DMS153 (cell line): ENCODE measurements at places on chromosomes 7 and 10.
A peak's percentile ranks its signal among the peaks of the same experiment; 100 is the strongest.

- DNase-seq: no peak
These were observed 292.4 kb upstream of the MYO3A start for GRCh38 chr10:25641595-25641994.

GRCh38 chr10:48279081-48279751, 4.7 kb upstream of the FRMPD2 start:
- DNase-seq: no peak

DNA sequence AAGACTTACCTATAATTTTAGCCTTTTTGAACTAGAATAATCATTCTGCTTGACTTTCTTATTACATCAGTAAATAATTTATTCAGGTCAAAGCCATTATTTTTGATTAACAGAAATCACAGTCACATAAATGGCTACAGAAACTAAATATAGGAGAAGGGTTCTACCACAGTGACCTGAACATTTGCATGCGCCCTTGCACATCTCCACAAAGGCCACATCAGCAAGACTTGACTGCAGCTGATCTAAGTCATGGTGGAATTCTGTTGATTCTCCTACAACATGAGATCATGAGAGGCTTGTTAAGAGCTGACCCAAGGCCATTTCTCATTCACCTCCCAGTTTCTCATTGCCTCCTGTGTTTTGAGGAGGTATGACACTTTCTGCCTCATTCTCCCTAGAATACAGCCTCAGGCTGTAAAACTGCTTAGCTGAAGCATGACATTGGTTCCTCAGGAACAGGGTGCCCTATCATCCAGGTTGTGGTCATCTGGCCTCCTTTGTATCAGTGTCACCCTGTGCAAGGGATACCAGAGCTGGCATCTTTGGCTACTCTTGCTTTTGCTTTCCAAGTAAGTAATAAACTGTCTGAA, 6.7 kb upstream of the IMMP2L start:
- no peak for DNase-seq

- DNase-seq: no peak
These were observed 23.6 kb upstream of the TTYH3 start for GRCh38 chr7:2607923-2608904.

DNA sequence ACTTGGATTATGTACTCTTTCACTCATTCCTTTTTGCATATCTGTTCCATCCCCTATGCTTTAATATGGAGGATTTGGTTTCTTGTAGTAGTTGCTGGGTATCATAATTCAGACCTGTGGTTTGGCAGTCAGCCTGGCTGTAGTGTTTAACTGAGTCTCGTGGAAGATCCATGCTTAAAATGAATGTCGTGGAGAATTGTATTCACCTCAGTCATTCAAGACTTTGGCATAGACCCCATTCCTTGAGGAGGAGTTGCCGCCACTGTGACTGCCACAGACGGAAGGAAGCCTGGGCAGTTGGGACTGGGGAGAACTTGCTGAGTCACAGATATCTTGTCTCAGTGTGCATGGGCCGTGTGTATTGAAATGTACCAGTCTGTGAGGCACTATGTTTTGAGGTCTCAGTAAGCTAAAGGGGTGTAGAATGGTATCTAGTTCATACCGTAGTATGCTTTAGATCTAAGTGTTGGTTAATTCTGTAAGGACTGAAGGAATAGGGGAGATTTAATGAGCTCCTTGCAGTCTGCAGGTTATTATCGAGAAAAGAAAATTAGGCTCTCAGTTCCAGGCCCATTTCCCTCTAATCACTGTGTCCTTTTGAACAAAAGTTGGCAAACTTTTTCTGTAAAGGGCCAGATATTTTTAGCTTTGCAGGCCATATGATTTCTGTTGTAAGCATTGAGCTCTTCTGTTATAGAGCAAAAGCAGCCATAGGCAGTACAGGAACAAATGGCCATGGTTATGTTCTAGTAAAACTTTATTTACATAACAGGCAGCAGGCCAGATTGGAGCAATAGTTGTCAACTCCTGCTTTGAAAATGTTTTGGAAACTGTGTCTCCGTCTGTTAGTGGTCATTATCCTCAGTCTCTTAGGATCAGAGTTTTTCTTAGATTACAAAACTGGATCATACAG, 76.8 kb downstream of the TPST1 start:
- DNase-seq: no peak

DNA sequence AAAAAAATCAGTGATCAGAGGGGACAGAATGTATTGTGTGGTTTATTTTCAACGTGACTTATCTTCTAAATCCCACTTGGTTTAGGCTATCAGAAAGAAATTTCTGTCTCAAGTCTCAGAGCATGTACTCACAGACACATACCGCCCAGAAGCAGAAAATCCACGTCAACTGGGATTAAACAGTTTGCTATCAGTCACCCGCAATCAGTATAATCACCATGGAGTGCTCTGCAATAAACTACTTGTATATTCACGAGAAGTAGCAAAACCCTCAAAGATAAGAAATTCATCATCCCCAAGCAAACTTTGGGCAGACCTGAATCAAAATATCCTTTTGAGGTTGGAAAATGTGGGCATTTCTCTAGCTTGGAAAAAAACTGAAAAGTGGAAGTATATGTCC, 259.1 kb downstream of the FGFR2 start:
- DNase-seq: no peak

- DNase-seq: no peak
These were observed 20.8 kb downstream of the SPOCK2 start for GRCh38 chr10:72067463-72068125.

DNA sequence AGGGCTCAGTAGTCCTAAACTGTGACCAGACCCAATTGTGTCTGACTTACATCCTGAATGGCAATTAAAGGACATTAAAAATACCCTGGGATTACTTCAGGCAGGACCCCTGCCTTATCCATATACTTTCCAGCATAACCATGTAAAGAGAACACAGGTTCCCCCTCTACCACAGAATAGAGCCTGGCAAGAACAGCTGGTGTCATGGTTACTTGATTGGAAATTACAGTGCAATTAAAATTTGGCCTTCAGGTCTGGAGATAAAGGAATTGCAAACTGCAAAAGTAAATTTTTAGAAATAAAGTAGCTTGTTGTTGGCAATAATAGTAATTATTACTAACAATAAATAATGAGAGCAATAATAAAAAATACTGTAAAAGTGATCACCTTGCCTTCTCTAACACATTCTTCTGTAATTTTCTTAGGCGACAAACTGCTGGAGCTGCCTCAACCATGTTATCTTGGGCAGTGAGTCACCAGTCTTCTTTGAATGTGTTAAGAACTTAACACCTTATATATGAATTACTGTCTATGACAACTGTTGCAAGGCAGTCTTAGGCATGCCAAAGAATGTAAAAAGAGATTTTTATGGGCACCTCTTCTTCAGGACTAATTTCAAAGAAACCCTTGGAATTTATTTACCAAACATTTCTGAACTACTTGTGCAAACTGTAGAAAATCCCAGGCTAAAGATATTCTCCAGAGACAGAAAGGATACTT, 53.7 kb downstream of the HIBADH start:
- no peak for DNase-seq

DNA sequence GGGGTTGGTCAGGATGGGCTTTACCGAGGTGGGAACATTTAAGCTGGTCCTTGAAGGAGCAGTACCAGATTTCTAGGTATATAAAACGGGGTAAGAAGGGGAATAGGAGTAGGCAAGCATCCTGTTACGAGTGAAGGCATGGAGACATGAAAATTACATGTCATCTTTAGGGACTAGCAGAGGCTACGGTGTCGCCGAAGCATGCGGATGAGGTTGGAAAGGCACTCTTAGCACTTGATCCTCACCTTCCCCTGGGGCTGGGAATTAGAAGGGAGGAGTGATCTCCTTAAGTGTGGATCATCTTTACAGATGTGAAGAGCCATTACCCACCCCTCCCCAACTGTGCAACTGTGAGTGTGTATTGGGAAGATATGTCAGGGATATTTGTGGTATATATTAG, 13.8 kb upstream of the ZRANB1 start:
- no peak for DNase-seq

GRCh38 chr10:97791824-97792721, 20.3 kb upstream of the SFRP5 start:
- peak; percentile 13 for DNase-seq

DNA sequence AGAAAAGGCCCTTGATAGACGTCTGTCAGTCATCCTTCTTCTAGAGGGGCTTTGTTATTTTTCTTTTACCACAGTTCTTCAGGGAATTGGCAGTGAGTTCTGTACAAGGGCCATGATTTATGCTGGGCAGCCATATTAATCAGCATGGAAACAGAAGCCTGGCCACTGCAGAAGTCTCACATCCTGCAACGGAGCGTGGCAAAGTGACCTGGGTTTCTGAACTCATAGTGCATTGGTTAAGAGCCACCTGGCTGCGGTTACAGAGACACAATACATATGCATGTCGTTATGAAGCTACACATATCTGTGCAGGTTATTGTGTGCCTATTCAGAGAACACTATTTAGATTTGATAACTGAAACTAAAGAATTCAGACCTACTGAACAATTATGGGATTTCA, 419.4 kb upstream of the CELF2 start:
- no peak for DNase-seq

DNA sequence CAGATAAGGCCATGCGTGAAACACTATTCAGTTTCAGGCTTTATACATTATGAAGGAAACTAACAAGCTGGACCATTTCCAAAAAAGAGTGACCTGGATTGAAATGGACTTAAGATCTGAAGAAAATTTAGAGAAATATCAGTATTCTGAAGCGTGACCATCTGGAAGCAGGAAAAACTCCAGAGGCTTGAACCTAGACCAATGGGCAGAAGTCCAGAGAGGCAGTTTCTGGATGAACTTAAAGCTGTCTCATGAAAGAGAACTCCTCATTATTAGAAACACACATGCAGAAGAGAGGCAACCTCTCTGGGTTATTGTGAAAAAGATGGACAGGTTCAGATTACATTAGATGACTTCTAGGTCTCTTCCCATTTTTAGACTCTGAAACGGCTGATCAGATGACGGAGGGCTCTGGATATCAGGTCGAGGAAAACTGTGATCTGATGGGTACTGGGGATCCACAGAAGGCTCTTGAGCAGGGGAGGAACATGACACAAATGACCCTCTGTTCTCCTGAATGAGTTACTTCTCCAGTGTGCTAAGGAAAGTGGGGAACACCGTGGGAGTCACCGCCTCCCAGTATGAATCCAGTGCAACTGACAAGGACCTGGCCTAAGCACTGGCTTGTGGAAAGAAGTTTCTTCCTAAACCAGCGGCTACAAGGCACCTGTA, 116.5 kb downstream of the SPDYE5 start:
- DNase-seq: no peak

DNA sequence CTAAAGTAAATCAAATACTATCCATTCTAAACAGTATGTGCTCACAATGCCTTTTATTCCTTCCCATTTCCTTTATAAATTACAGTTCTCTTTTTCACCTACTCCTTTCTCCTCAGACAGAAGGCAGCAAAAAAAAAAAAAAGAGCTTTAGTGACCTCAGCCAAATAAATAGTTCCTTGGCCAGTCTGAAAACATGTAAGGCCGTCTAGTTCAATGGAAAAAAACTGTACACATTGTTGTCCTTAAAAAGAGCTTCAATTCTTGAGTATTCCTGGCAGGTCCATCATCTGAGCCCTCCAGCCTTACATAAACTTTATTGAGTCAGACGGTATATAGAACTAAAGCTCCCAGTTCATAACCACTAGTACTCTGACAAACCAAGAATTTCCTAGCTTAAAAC, 185.4 kb downstream of the CACNA2D1 start:
- no peak for DNase-seq

GRCh38 chr7:148773334-148773733, 74.6 kb downstream of the CUL1 start:
- DNase-seq: peak; percentile 53

GRCh38 chr10:24887855-24888231, 64.6 kb downstream of the PRTFDC1 start:
- DNase-seq: no peak

- DNase-seq: no peak
These were observed 1.3 kb downstream of the C10orf105 start for GRCh38 chr10:71718165-71718698.

DNA sequence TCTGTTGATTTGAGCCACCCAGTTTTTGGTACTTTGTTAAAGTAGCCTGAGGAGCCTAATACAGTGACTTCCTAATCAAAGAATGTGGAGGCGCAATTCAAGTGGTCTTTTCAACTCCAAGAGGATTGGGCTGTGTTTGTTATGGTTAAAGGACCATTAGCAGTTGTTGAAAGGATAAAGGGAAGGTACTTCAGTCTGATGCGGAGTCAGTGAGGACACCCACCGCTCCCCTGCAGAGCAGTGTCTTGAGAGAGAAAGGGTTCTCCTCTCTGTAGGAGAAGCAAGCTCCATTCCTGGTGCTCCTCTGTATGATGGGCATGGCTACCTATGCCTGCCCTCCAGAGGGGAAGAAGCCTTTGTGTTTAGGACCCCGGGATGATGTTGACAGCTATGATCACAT, 590.6 kb upstream of the C7orf33 start:
- no peak for DNase-seq

- DNase-seq: no peak
These were observed 2.1 kb upstream of the LRMDA start for GRCh38 chr10:75429159-75429827.

DNA sequence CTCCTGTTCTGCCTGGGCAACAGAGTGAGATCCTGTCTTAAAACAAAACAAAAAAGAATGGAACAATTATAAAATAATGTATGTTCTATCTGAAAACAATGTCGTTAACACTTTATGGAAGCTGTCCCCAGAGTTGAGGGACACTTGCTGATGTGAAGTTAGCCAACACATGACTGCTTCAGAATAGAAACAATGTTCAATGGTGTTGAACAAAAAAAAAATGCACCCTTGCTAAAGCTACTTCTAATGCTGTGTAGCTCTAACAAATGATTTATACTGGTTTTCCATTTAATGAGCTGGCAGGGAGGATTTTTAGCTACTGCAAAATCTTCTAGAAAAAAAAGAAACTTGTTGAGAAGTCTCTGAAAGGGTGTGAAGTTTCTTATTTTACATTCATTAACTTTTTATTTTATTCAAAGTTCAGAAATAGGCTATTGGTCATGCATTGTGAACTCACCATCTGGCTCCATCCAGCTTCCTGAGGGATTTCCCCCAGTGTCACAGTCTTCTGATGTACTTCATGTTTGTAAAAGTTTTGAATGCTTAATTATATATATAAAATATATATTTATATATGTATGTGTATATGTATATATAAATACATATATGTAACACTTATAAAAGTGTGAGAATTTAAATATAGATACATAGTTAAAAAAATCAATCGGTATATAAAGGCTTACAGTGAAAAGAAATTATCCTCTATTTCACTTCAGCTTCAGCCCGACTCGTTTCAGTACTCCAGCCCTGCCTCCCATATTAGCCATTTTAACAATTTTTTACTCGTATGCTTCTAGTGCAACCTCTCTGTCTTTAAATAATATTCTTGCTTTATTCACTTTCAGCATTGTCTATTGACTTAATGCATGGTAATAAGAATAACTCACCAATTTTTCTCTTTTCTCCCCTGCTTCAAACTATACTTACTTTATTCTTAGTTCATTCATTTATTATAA, 35.0 kb downstream of the HDAC9 start:
- DNase-seq: no peak
